Panc1 (cell line): ENCODE measurements at places on chromosomes 5 and 9. TPM values are rescaled to one million over a fixed set of nuclear protein-coding genes. Genes with fewer than 3 reads are reported as not detected.

DNA sequence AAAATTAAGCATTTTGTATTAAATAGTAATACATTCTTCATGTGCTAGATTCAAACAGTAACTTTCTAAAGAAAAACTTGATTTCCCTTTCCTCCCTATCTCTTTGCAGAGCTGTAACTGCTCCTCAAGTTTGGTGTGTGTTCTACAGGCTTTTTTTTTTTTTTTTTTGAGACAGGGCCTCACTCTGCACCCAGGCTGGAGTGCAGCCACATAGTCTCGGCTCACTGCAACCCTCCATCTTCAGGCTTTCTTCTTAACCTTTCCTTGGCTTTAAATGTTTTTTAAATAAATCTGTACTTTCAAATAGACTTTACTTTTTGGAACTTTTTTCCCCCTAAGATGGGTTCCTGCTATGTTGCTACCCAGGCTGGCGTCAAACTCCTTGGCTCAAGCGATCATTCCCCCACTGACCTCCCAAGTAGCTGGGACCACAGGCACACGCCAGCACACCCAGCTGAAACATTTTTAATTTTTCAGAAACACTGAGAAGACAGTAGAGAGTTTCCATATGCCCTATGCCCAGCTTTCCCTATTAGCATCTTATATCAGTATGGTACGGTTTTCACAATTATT, 9.1 kb downstream of the NDFIP1 start:
- no peak for DNase-seq

GRCh38 chr5:27821681-27822080, 783.3 kb upstream of the CDH9 start:
- DNase-seq = no peak

- no peak for DNase-seq
Observed at GRCh38 chr9:75574569-75574968, 315.9 kb upstream of the PCSK5 start.

DNA sequence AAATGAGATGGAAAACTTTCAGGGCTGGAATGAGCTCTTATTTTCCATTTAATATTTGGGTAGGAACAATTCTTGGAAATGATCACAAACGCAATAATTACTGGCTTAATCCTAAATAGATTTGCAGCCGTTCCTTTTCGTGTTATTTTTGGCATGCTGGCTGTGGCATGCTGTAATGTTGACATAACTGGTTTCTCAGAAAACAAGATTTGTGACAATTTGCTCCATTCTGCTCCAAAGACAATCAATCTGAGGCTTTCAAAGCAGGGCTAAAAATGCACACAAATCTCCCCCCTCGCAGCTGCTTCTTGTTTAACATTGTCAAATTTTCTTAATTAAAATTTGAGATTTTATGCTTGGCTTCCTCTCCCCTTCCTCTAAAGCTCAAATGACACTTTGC, 151.2 kb downstream of the TTC39B start:
- no peak for DNase-seq

- DNase-seq = no peak
Observed at GRCh38 chr5:81014348-81014747, 54.2 kb downstream of the RASGRF2 start.

GRCh38 chr9:74817281-74817810, 70.4 kb downstream of the TRPM6 start:
- DNase-seq = no peak

- no peak for DNase-seq
Observed at GRCh38 chr5:146716636-146717035, 161.9 kb downstream of the PPP2R2B start.

DNA sequence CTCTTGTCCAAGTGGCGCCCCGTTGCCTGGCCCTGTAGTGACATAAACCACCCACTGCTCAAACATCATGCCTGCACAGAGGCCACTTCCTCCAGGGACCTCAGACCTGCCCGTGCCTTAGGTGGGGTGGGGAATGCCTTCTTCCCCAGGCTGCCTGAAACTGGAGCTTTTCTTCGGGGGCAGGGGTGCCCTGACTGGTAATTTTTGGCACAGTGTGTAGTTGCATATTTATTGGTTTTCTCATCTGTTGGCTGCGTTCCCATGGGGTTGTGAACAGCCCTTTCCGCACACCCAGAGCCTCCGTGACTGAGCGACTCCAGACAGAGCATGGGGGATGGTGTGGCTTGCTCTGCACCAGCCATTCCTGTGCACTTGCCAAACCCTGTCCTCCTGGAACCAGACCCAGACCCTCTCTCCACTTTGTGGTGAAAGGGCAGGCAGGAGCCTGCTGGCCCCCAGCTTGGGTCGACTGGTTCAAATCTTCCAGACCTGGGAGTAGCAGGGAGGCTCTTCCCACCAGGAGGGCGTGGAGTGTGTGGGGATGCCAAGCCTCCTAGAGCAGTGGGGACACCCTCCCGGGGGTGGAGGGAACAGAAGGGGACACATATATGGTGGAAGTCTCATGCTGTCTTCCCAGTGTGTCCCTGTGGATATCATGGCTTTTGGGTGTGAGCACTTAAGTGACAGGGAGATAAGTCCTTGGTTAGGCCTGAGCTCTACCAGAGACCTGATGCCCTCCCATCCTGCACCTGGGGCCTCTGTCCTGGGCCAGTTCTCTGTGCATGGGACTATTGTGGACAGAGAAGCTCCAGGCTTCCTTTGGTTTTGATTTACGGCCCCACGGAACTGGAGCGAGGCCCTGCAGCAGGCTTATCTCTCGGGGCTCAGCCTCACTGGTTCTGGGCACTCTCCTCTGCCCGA, 39.6 kb downstream of the WNK2 start:
- peak; percentile 0 for DNase-seq

- no peak for DNase-seq
Observed at GRCh38 chr9:91395106-91395552, 28.5 kb downstream of the NFIL3 start.

GRCh38 chr9:5869315-5870019, 21.2 kb upstream of the MLANA start:
- no peak for DNase-seq

DNA sequence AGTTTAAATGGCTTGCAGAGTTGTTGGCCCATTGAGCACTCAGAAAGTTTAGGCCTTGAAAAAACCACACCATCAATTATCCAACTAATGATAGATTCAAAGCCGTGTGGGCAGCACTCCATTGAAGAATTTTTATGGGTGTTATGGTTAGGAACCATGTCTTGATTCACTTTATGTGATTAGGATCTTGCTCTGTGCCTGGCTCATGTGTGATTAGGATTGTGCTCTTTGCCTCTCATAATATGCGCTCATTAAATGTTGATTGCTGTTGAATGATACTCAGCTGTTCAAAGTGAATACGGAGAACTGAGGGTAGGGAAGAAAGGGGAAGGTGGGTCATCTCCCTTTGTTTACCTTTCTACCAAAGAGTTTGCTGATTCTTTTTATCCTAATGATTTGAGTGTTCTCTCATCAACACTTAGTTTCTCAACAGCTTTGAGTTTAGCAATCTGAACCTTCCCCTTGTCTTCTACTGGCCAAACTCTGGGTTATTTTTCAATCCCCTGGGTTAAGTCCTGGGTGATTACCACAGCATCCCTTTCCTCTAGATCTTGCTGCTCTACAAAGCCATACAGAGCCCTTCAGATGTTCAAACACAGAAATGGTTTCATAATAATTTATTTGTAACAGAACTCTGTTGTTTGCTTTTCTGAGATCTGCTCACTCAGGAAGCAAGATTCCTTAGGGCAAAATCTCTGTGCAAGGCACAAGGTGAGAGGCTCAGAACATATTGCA, 668.8 kb upstream of the RGMB start:
- no peak for DNase-seq

DNA sequence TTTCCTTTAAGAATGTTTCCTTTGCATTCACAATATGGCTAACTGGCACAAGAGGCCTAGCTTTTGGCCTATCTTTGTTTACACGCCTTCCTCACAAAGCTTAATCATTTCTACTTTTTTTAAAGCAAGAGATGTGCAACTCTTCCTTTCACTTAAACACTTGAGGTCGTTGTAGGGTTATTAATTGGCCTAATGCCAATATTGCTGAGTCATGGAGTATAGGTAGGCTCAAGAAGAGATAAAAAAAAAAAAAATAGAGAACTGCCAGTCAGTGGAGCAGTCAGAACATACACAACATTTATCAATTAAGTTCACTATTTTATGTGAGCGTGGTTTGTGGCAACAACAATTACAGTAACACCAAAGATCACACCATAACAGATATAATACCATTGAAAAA, 5.9 kb downstream of the FKBP15 start:
- no peak for DNase-seq

ZDHHC11 gene
- total RNA-seq = 3.0 TPM

MCTP1 gene
- total RNA-seq = 39.8 TPM

LHFPL2 gene
- 25.8 TPM for total RNA-seq

NRG2 gene
- 20.2 TPM for total RNA-seq

ATG10 gene
- 14.0 TPM for total RNA-seq

KDM4C gene
- total RNA-seq = 7.1 TPM

CLIC3 gene
- 6.2 TPM for total RNA-seq

SPINK14 gene
- total RNA-seq = not detected

CDH6 gene
- 0.36 TPM for total RNA-seq
